Ascending aorta (tissue), 2 donors: ENCODE measurements at places on chromosomes 4 and X.

GRCh38 chr4:4384837-4385236 is 2.1 kb upstream of the NSG1 start:
- DNase-seq: no peak

DNA sequence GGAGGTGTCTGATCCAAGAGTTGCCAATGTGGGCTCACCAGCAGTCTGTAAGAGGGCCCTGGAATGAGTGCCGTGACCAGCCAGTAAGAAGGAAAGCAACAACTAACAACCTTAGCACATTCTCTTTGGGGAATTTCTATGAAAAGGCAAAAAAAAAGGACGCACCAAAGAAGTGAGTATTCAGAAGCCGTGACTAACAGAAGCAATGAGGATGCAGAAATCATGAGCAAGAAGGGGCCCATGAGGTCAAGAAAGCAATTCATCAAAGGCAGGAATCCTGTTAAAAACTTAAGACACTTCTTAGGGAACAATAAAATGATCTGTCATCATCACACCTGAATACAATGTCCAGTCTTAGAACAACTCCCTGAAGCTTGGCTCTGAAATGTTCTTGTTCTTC is 260.5 kb downstream of the RAPGEF2 start:
- no peak for DNase-seq

GRCh38 chr4:128162434-128162833 is 101.3 kb downstream of the LARP1B start:
- DNase-seq: no peak

- DNase-seq: no peak
These were observed 6.3 kb downstream of the DCHS2 start for GRCh38 chr4:154485127-154485773.

DNA sequence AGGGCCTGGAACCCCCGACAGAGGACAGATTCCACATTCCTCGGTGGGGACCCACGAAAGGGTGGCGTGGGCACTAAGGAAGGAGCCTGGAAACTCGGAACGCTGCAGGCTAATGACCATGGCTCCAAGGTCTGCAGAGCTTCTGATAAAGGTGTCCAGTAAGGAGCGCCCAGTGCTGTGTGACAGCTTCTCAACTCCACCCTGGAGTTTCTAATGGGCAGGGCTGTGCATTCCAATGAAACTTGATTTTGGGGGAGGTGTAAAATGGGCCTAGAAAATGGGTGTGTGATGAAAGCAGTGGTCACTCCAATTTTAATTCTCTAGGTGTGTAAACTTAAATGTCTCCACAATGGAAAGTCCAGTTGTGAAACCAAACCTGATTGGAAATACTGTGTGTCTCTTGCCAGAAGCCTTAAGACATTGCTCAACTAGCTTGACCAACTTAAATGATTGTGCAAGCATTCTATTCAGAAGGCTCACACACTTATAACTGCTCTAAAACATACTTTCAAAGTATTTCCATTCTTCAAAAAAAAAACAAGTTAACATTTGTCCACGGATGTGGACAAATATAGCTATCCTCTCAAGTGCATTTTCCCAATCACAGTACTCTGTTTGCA is 52.1 kb downstream of the XAGE2 start:
- DNase-seq: no peak

GRCh38 chr4:72701987-72702819 is 133.2 kb upstream of the ADAMTS3 start:
- DNase-seq: no peak

DNA sequence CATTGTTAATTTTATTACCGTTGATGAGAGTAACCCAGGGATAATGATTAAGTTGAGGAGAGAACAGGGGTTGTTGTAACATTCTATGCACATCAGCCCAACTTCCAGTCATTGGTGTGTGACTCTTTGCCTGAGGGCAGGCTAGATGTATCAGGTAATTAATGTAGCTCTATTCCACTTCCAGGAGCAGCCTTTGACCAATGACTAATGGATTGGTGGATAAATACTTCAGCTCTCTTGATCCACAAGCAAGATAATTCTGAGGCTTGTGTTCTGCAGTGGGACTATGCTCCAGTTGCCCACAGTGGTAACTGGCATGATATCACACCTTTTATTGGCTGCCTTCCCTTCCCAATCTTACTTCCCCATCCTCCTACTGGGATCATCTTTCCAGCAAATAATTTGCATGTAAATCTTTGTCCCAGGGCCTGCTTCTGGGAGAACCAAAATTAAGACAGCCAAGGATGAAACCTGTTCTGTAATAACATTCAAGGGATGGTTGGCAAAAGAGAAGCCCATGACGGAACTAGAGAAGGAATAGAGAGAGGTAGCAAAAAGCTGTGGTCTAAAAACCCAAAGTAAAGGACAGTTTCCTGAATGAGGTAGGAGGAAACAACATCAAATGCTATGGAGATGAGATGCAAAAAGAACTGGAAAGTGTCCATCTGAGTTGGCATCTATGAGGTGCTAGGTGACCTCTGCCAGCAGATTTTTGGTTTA is 241.4 kb upstream of the RPS6KA3 start:
- no peak for DNase-seq

GRCh38 chr4:10577018-10577417 is 107.5 kb downstream of the CLNK start:
- DNase-seq: no peak
